ENCODE measurements at places on chromosomes 4 and X.

- no peak for DNase-seq
These were observed 132.1 kb upstream of the CXCL13 start for GRCh38 chr4:77473509-77473908.

- no peak for DNase-seq
These were observed 164.6 kb downstream of the PRKX start for GRCh38 chrX:3548765-3549391.

DNA sequence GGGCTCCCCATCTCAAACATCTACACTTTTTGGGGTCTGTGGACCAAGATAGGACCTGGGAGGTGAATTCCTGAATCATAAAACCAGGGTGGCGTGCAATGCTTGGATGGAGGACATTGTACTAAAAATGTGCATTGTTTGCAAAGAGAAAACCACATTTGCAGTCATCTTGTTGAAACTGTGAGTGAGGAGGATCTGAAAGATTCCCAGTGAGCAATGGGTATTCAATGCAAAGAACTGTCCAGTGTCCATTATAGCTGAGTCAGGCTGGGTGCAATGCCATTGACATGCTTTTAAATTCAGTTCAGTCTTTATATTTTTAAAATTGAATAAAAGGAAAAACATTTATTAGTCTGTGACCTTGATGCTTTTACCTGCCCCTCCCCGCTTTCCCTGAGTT lies 215.7 kb downstream of the STK32B start:
- DNase-seq, result no peak

DNA sequence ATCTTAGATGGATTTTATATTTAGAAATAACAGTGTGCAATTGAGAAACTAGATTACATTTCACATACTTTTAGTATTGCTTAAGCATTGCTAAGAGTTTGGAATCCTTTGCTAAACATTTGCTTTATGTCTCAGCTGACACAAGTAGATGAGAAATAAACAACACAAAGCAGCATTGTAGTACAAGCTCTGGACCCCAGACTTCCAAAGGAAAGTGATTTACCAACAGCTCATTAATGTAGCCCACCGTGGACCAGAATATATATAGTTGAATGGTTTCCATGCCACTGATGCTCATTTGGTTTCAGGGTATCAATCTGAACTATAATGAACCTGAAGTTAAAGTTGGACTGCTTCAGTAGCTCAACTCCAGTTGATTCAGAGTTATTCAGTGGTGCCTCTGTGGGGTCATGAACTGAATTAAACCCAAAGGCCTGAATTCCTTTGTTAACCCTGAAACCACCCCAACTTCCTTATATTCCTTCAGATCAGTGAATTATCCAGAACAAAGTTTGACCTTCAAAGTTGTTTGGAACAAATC lies 132.1 kb upstream of the NEIL3 start:
- no peak for DNase-seq

DNA sequence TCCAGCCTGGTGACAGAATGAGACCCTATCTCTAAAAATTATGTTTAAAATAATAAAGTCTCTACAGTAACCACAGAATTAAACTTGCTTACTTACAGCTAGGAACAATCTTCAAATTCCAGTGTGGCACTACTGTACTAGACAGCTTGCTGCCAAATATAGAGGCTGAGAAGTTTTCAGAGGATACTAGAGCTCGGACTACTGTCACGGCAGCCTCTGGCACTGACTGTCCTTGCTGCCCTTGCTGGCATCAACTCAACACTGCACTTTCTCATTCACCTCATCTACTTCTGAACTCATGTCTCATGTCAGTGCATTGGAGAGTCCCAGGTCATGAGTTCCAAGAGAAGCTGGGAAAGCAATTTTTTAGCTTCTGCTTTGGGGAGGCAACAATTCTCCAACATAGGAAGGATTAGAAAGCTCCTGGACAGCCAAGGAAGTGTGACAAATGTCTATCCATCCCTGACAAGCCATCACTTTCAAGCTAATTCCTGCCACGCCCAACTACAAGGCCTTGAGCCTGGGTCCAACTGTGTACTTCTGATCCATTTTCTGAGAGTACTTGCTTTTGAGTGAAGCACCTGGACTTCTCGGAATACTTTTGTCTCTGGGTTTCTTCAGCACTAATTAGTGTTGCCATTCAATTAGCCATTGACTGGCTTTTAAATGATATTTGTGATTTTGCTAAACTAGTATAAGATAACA lies 98.6 kb upstream of the NR3C2 start:
- DNase-seq, result no peak

GRCh38 chr4:24973747-24974601 lies 56.8 kb downstream of the LGI2 start:
- peak; percentile 27 for DNase-seq

DNA sequence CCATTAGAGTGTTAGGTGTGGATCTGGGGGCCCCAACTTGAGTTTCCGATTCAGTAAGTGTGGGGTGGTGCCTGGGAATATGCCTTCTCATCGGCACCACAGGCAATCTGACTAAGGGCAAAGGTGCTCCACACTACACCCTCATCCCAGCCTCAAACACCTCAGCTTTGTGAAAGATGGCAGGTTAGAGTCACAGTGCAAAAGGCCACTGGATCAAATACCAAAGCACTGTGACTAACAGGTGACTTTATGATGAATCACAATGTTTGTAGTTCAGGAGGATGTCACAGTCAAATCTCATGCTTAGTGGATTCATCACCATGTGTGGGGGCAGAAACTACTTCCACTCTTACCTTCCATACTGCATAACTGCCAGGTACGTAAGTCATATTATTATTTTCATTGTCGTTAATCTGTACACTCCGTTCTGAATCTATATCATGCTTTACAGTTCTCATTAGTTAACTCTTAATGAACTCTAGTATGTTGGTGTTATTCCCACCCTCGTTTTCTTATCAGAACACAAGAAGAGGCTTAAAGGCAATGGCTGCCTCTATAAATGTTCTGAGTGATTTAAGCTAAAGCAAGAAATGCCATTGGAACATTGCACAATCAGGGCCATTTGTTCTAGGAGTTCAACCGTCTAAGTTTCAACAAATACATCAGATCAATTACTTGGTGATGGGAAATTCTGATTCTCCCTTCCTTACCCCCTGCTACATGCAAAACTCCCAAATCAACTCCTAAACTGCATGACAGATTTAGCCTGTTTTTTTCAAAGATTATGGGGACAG lies 50.2 kb downstream of the PRKG2 start:
- DNase-seq, result no peak

GRCh38 chrX:1392376-1393068 lies 609 bp upstream of the SLC25A6 start:
- DNase-seq, result no peak

GRCh38 chr4:76203541-76203940 lies 10.1 kb downstream of the SCARB2 start:
- DNase-seq, result no peak

DNA sequence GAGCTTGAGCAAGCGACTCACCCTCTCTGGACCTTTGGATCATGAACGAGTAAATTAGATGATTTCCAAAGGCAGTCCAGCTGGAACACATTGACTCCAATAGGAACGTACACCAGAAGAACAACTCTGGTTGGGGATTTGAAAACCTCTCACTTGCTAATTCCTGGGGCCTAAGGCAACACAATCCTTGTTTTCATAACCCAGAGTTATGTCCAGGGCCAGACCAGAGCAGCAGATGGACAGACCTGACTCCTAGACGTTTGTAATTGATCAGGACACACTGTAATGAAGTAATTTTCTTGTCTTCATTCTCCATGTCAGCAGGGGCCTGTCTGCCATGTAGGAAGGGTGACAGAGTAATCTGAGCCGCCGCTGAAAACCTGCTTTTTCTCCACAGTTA lies 283.9 kb downstream of the IDS start:
- no peak for DNase-seq

GRCh38 chrX:131874300-131874699 lies 148.8 kb upstream of the STK26 start:
- DNase-seq, result no peak

DNA sequence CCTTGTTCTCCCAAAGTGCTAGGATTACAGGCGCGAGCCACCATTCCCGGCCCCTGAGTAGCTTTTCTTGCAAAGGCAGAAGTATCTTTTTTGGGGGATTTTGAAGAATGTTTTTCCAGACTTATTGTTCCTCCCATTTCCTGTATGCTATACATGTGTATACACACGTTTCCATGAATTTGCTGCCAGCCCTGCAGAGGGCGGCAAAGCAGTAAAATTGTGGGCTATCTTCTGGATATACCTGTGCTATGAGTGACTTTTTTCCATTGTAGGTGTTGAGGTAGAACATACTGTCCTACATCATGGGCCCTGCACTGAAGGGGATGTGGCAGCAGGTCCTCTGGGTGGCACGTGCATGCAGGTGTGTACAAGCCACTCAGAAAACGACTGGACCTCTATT lies 16.9 kb upstream of the MED28 start:
- no peak for DNase-seq

- no peak for DNase-seq
These were observed 383.4 kb downstream of the ANKRD50 start for GRCh38 chr4:124329134-124329533.

GRCh38 chrX:96181605-96182004 lies 503.0 kb upstream of the DIAPH2 start:
- no peak for DNase-seq

DNA sequence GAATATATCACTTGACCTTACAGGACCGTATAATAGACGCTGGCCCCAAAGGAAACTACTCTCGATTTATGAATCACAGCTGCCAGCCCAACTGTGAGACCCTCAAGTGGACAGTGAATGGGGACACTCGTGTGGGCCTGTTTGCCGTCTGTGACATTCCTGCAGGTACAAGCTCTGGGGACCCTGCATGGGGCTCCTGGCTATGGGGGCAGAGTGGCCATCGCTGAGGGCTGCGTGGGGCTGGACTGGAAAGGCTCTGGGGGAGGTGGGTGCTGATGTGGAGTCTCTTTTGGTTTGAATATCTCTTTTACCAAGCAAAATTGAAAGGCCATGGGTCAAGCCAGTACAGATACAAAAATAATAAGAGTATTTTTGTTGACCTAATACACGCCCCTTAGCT lies 33.9 kb downstream of the NELFA start:
- DNase-seq, result no peak

- no peak for DNase-seq
These were observed 36.4 kb upstream of the GPR174 start for GRCh38 chrX:79107891-79108718.

- DNase-seq, result no peak
These were observed 78.5 kb downstream of the SCLT1 start for GRCh38 chr4:129014566-129015509.

- no peak for DNase-seq
These were observed 55.0 kb upstream of the TADA2B start for GRCh38 chr4:6988016-6988715.

DNA sequence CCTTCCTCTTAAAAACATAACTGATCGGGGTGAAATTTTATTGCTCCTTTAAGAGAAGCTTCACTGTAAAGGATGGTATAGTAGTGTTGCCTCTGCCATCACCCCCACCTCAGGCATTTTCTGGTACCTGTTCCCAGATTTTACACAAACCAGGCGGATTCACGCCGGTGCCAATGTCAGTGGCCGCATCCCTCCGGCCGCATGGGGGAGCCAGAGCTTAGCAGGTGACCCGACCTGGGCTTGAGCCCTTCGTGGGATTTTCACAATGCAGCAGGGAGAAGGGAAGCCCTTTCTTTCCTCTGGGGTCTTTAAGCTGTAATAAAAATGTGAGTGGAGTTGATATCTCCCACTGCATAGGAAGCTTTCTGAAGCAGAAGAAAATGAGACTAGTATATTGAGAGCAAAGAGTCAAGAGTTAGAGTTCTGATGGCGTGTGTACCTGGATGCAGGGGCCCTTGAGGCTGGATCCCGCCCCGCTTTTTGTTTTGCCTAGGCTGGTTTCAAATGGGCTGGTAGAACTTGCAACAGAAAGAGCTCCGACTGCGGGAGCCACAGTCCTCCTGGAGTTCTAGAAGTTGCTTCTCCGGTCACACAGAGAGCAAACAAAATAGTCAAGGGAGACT lies 59.4 kb downstream of the POLR2B start:
- DNase-seq, result no peak

DNA sequence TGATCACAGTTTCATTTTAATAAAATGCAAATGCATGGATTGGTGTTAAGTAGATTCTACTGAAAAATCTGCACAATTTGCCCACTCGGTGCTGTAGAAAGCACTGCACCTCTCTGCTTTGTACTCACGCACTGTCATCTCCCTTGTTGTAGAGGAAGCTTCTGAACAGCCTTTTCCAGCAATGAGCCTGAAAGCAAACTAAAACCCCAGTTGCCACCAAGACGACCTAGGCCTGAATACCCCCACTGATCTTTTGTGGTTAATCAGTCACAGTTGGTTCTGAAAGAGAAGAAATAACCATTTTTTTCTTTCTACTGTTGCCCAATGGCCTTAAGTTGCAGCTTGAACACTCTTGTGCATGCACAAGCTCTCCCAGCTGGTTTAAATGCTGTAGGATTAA lies 229.8 kb downstream of the NLGN4X start:
- no peak for DNase-seq

GRCh38 chrX:1167466-1167865 lies 45.0 kb downstream of the CRLF2 start:
- DNase-seq, result no peak

DNA sequence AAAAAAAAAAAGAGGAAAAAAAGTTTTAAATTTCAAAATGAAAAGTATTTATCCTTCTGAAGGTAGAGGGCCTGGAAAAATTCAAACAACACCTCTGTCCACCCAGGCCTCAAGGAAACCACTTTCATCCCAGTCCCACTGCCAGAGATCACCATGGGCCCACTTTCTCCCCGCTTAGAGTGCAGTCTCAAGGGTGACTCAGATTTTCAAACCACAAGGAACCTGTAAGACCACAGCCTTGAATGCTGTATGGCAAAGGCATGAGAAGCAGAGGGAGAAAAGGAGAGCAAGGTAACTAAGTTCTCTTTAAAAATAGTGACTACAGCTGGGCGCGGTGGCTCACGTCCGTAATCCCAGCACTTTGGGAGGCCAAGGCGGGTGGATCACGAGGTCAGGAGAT lies 87.9 kb upstream of the PACRGL start:
- no peak for DNase-seq

All from cerebellar nuclear complex (tissue), 1 donor.